ENCODE measurements at places on chromosomes 2 and 18.

DNA sequence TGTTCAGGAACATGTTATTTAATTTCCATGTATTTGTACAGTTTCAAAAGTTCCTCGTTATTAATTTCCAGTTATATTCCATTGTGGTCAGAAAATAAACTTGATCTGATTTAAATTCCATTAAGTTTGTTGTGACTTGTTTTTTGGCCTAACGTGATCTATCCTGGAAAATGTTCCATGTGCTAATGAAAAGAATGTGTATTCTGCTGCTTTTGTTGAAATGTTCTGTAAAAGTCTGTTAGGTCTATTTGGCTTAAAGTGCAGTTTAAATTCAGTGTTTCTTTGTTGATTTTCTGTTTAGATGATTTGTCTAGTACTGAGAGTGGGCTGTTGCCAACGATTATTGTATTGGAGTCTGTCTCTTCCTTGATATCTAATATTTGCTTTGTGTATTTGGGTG, 148.0 kb downstream of the UBR3 start:
- no peak for DNase-seq

- DNase-seq: no peak
These were observed 1785.3 kb upstream of the CELF4 start for GRCh38 chr18:39350945-39351344.

DNA sequence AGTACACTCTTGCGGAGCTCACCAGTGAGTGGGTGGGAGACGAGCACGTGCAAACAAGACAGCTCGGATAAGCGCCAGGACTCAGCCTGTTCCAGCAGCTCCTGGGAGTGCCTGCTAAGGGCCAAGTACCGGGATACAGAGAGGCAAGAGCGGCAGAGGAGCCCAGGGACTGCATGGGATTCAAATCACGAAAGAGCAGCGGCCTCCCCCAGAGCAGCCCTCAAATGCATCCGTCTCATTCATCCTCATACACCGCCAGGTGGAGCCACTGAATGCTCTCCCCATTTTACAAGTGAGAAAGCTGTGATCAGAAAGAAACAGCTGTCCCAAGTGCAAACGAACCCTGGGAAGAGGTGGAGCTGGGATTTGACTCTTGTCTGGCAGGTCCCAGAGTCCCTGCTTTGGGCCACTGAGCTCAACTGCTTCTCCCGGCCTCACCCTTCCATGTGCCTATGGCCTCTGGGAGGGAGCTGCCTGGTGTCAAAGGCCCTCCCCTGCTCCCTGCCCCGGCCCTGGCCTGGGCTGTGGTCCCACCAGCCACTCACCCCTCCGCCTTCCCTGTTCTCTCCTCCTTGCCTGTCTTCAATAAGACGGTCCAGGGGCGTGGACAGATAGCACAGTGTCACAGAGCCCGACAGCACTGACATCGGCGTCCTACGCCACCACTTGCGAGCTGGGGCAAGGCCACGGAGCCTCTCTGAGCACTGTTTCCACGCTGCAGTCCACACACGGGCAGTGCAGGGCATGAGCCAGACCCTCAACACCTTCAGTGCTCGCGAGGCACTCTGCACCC, 72.8 kb upstream of the TAF1B start:
- DNase-seq: peak; percentile 66

- DNase-seq: no peak
These were observed 380.7 kb downstream of the RBM43 start for GRCh38 chr2:150880986-150881385.

- DNase-seq: no peak
These were observed 132.8 kb downstream of the L3MBTL4 start for GRCh38 chr18:6281874-6282273.

GRCh38 chr2:51490576-51491234, 458.8 kb upstream of the NRXN1 start:
- no peak for DNase-seq

- no peak for DNase-seq
These were observed 22.9 kb downstream of the SPATS2L start for GRCh38 chr2:200329384-200329783.

DNA sequence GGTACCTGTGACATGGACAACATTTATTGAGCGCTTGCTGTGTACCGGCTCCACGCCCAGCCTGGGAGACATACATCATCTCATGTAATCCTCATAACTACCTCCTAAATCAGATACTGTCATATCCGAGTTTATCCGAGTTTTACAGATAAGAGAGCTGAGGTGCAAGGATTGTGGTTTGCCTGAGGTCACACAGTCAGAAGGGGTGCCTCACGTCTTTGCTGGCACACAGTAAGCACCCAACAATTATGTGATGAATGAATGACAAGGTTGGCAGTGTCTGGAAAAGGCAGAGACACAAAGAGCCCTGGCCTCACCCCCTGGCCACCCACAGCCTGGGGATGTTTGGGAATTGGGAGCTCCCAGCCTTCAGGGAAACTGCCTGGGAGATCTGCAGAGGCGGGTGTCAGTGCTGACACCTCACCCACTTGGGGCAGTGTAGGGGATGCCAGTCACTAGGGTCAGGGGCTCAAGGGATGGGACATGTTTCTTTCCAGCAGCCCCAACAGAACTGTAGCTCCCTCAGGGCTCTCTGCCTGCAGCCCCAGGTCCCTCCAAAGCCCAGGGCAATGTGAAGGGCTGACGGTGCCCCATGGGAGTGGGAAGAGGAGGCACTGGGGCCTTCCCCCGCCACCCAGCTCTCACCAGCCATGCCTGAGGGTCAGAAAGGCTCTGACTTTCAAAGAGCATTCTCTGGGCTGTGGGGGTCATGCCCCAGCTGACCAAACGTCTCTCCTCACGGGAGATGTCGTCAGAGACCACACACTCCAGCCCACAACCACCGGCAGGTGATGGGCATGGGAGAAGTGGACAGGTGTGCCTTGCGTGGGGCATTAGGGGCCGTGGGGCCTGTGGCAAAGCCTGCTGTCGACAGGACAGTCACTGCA, 157.5 kb downstream of the ZFP36L2 start:
- no peak for DNase-seq

DNA sequence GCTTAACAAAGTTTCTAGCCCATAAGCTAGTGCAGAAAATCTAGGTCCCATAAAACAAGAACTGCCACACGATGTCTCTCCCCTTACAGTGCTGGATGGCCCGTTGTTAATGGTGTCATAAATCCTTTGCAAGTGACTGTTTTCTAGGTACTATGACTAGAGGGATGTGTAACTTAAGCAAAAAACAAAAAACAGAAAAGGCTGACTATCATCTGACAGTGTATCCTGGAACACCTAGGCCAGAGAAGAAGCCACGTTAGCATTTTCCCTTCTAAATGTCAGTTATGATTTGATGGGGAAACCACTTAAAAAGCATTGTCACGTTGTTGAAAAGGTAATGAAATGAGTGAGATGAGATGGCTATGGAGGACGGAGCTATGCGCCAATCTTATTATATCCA, 2.4 kb downstream of the CASP8 start:
- DNase-seq: peak; percentile 32

DNA sequence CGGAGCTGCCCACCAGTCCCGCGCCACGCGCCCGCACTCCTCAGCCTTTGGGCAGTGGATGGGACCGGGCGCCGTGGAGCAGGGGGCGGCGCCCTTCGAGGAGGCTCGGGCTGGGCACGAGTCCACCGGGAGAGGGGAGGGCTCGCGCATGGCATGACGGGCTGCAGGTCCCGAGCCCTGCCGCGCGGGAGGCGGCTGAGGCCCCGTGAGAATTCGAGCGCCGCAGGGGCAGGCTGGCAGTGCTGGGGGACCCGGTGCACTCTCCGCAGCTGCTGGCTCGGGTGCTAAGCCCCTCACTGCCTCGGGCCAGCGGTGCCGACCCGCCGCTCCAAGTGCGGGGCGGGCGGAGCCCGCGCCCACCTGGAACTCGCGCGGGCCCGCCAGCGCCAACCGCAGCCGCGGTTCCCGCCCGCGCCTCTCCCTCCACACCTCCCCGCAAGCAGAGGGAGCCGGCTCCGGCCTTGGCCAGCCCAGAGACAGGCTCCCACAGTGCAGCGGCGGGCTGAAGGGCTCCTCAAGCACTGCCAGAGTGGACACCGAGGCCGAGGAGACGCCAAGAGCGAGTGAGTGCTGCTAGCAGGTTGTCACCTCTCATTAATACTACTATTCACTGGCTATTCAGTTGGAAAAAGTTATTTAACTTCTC, 3.6 kb upstream of the TTC21B start:
- no peak for DNase-seq

Data from stimulated activated CD4-positive, alpha-beta T cell treated with anti-CD3 and anti-CD28 coated beads, Interleukin-15, amount 100 ng/mL, for 24 hours (primary cell).